ENCODE measurements at places on chromosomes 11 and 22.

DNA sequence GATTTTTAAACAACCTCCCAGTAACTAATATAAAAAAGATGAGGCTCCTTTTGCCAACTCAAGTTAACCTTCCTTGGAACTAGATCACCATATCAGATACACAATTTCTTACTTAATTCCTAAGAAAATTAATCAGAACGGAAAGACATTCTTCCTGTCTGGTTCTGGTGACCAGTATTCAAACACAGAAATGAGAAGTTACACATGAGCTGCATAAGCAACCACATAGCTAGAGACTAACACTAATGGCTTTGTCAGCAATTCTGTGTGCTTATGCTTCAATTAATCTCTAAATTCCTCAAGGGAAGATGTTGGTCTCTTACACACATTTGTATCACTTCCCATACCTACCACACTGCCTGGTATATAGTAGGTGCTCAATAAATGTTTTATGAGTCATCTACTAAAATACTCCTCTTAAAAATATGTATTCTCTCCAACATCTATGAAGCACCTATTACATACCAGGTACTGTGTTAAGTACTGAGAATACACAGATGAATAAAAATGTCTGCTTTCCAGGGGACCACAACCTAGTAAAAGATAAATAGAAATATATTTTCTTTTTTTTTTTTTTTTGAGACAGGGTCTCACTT is 54.5 kb downstream of the GAB2 start:
- DNase-seq: no peak

DNA sequence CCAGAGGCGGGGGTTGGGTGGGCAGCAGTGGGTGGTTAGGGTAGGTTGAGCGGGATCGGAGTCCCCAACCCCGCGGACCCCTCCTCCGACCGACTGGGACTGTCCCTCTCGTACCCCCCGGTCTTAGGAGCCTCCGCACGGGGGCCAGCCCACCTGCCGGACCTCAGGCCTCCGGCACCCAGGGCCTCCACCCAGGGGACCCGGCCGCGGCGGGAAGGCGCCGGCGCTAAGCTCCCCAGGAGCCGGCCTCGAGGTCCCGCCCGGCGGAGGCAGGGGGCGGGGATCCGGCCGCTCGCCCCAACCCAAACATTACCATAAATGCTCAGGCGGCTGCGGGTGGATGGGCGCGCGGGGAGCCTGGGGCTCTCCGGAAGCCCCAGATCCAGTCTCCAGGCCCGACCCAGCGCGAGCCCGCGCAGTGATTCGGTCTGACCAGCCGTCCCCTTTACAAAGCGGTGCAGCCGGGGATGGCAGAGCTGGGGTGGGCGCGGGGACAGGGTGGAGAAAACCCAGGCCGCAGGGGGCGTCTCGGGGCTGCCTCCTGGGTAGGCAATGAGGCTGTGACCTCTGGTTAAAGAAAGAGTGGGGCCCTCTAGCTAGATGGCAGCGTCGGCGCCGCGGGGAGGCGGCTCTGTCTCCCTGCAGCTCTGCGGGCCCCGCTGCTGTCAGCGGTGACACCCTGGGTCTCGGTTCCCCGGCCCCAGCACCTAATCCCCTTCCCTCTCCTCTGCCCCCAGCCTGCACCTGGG is 4.0 kb upstream of the MCAM start:
- DNase-seq: no peak

DNA sequence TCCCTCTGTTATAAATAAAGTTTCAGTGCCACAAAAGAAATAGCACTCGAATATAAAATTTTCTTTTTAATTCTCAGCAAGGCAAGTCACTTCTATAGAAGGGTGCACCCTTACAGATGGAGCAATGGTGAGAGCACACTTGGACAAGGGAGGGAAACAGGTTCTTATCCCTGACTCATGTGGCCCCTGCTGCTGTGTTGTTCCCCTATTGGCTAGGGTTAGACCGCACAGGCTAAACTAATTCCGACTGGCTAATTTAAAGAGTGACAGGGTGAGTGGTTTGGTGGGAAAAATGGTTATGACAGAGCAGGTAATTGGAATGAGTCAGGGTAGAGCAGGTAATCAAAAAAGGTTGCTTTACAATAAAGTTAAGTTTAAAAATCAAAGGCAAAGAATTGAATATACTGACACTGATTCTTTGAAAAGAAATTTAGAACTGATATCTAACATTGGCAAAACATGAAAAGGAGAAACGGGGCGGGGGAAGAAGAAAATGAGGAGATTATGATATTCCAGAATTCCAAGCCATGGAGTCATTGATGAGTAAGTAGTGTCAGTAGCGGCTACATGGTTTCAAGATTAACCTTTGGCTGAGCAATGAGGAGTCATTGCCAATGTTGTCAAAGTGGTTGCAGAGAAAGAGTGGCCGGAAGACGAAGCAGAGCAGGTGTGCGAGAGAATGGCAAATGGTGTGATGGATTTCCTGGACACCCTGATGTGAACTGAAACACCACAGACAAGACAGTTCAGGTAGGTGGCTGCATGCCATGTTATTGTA is 48.4 kb upstream of the MRGPRX1 start:
- DNase-seq: no peak

DNA sequence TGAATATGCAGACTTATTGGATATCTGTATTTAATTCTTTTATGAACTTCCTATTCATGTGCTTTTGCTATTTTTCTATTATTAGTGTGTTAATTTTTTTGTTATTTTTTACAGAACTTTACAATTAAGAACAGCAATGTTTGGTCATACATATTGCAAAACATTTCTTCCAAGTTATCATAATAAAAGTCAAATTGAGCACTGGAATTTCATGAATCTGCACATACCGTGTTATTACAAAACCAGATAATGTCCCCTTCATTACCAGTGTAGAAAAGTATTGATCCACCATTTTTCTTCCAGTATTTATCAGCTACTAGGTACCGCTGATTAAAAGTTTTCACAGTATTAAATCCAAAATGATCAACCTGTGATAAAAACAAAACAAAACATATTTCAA is 40.5 kb downstream of the PRCP start:
- no peak for DNase-seq

GRCh38 chr11:3835751-3836150 is 5.0 kb downstream of the RHOG start:
- DNase-seq: no peak

DNA sequence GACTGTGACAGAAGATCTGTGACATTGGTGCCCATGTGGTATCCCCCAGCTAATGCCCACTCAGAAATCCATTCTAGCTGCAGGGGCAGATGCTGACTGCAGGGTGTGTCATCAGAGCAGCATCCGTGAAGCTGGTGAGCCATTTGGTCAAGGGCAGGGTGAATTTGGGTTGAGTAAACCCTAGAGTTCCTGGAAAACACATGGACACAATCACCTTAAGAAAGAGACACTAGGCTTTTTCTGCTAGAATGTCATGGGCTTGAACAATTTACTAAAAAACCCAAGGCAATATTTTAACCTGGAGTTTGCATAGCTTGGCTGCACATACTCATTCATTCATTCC is 100.0 kb downstream of the ADAMTS15 start:
- DNase-seq: no peak

DNA sequence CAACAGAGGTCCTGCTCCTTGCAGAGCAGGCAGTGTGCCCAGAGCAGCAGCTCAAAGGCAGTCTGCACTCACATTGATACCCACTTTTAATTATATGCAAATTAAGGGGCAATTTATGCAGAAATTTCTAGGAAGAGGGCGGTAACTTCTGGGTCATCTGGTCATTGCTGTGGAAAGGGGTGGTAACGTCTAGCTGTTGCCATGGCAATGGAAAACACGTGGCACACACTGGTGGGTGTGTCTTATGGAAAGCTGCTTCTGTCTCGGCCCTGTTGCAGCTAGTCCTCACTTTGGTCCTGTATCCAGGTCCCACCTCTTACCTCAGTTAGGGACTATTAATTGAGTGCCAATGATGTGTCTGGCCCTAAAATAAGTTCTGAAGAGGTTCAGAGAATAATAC is 36.8 kb downstream of the BARX2 start:
- no peak for DNase-seq

- no peak for DNase-seq
These were observed 56.1 kb upstream of the SLC35C1 start for GRCh38 chr11:45748801-45749200.

- no peak for DNase-seq
These were observed 48.1 kb downstream of the DSCAML1 start for GRCh38 chr11:117748771-117749540.

- DNase-seq: no peak
These were observed 19.3 kb upstream of the RASL10A start for GRCh38 chr22:29334696-29335344.

DNA sequence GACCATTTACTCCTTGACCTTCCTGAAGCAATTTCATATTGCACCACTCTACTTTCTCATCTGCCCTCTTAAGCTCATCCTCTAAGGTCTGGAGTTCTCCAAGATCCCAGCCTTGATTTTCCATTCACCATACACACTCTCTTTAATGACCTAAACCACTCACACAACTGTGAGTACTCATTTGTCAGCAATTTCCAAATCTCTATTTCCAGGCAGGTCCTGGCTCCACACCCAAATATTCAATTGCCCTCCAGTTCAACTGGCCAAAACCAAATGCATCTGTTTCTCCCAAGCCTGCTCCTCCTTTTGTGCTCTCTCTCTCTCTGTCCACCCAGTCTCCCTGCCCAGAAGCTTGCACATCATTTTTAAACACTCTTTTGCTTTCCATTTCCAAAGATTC is 39.6 kb downstream of the NEU3 start:
- DNase-seq: no peak

- no peak for DNase-seq
These were observed 13.7 kb downstream of the PDHX start for GRCh38 chr11:34929794-34930763.

GRCh38 chr11:43967661-43968060 is 25.2 kb downstream of the C11orf96 start:
- no peak for DNase-seq

DNA sequence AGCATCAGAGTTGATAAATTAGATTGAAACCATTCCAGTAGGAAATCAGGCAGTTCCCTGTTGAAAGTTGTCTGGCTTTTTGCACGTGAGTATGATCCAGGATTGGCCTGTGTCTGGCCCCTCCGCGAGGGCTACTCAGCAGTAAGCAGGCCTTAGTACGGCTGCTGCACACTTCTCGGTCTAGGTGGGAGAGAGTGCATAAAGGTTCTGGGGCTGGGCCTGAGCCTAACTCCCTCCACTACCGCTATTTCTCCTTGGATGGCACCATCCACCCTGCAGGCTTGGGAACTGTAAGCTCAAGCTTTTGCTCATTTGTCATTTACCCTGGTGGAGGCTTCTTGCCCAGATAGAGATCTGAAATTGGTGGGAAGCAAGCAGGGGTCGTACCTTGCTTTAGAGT is 22.0 kb downstream of the TUB start:
- DNase-seq: no peak

DNA sequence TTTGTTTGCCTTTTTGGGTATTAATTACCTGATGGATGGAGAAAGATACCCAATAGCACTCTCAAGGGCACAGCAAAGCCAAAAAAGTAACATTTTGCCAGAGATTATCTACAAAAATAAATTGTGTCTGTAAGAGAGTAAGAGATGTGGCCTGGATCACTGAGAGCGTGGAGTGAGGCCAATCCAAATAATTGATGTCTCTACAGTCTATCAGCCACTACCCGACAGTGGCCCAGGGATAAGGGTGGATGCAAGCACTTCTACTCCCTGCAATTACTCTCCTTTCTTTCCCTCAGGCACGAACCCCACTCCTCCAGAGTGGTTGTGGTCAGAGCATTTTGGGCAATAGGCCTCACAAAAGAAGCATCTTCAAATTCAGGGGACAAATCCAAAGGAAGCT is 92.3 kb upstream of the ZC3H12C start:
- no peak for DNase-seq

- no peak for DNase-seq
These were observed 76.4 kb downstream of the LIF start for GRCh38 chr22:30170129-30170528.

- DNase-seq: no peak
These were observed 75.9 kb downstream of the MAML2 start for GRCh38 chr11:96267001-96267495.

DNA sequence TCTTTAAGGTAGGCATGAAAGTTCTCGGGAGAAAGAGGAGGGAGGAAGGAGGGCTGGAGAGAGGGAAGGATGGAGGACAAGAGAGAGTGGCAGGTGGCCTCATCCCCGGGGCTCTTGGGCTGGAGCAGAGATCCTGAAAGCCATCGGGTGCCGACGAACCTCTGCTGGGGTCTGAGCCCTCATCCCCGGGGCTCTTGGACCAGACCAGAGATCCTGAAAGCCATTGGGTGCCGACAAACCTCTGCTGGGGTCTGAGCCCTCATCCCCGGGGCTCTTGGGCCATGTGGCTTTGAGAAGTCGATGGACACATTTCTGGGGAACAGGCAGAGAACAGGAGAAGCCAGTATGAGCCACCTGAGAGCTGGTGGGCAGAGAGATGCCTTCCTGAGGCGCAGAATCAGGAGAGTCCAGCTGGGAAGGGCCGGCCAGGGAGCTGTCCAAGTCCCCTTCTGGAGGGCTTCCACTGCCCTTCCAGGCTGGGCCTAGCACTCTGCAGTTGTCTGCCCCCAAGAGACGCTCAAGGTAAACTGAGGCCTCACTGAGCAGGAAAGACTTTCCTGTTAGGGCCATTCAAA is 1398.1 kb downstream of the BRD1 start:
- no peak for DNase-seq

DNA sequence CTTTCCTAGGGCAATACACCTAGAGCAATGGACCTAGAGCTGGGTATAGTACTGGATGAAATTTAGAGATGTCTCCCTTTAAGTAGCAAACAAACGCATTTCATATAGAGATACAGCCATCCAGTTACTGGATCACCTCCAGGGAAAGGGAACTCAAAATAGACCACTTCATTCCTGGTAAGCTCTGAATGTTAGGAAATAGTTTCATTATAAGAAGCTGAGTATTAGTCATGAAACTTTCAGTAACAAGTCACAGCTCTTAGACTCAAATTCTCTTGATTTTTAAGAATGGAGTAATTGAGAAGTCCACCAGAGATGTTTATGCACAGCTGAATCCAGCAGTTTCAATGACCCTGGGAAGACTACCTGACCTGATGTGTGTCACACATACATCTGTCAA is 221.9 kb downstream of the FAM76B start:
- DNase-seq: no peak

DNA sequence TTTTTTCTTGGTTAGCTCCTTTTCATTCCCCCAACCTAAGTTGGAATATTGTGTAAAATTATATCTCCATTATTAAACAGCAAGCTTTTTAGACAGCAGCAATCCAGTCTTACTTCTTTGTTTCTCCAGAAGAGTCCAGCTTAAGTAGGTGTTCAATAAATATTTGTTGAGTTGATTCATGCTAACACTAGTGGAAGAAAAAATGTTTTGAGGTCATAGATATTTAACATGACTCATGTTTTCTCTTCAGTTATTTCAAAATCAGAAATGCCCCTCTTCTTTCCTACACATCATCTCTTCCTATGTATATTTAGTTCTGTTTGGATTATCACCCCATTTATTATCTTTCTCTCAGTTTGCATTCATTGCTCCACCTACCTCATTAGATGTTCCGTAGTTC is 20.3 kb downstream of the CCDC83 start:
- no peak for DNase-seq

GRCh38 chr11:43969543-43969942 is 27.1 kb downstream of the C11orf96 start:
- DNase-seq: no peak

- no peak for DNase-seq
These were observed 1.3 kb upstream of the ZNF202 start for GRCh38 chr11:123742724-123743120.

GRCh38 chr11:86234831-86235461 is 9.6 kb upstream of the EED start:
- no peak for DNase-seq
